ENCODE measurements at places on chromosomes 11 and 22.

- no peak for DNase-seq
Observed at GRCh38 chr11:134949121-134950090, 537.4 kb upstream of the B3GAT1 start.

- DNase-seq = no peak
Observed at GRCh38 chr22:19843857-19844376, 10.8 kb downstream of the GNB1L start.

DNA sequence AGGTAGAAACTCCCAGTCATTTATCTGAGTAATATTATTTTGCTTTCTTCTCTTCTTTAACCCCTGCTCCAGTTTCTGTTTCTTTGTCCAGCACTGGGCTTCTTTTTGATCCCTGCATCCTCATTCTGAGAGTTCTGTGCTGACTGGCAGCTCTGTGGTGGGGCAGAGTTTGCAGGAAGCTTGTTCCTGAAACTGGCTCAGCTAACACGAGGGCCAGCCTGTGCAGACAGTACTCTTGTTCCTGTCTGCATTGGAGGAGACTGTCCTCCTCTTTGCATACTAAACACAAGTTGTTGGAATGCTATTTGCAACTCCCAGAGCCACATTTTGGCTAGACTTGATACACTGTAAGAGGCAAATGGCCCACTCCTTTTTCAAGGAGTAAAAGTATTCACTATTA, 93.1 kb upstream of the HORMAD2 start:
- peak; percentile 67 for DNase-seq

DNA sequence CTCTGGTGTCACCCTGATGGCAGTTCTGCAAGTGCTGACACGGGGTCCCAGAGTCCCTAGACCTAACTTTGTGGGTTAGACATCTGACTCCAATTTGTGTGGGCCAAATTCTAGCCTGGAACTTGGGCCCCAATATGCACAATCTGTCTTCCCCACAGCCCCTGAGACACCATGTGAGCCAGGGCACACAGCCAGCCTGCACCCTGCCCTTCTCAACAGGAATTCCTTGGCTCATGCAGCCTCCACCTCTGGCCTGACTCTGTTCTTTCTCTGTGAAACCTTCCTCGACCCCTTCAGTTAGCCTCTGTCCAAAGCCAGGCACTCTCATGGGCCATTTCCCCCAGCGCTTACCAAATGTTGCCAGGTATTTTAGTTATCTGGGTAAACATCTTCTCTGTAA, 59.1 kb upstream of the POU2AF1 start:
- no peak for DNase-seq

GRCh38 chr22:24706054-24706453, 68.5 kb downstream of the PIWIL3 start:
- DNase-seq = no peak

DNA sequence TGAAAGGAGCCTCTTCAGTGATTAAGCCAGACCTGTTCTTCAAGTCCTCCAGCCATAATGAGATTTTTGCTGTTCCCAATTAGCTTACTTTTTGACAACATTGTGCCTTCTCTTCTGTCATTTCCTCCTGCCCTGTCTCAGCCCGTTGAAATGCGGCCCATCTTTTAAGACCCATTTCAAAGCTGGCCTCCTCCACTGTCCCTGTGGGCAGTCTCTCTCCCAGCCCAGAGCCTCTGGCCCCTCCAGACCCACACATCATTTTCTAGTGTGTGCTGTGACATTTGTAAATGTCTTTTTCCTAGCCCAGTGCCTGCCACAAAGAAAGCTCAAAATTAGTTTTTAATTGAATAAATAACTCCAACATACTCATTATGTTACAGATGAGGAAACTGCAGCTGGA, 70.9 kb downstream of the BUD13 start:
- DNase-seq = no peak

- DNase-seq = no peak
Observed at GRCh38 chr11:2237457-2238238, 32.7 kb downstream of the ASCL2 start.

DNA sequence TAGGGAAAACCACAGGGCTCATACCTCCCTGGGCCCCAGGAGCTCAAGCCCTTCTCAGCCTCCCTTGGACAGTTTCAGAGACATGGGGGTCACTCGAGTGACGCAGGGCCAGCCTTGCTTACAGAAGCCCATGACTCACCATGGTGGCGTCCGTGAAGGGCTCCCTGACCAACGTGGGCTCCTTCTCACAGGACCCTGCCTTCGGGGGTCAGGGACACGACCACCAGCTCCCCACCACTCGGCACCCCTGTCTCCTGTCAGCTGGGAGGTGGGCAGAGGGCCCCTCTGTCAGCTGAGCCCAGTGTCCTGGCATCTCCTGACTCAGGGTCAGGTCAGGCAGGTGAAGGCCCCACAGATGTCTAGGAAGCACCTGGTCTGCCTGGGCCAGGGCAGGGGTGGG, 126.3 kb upstream of the ANO1 start:
- no peak for DNase-seq

DNA sequence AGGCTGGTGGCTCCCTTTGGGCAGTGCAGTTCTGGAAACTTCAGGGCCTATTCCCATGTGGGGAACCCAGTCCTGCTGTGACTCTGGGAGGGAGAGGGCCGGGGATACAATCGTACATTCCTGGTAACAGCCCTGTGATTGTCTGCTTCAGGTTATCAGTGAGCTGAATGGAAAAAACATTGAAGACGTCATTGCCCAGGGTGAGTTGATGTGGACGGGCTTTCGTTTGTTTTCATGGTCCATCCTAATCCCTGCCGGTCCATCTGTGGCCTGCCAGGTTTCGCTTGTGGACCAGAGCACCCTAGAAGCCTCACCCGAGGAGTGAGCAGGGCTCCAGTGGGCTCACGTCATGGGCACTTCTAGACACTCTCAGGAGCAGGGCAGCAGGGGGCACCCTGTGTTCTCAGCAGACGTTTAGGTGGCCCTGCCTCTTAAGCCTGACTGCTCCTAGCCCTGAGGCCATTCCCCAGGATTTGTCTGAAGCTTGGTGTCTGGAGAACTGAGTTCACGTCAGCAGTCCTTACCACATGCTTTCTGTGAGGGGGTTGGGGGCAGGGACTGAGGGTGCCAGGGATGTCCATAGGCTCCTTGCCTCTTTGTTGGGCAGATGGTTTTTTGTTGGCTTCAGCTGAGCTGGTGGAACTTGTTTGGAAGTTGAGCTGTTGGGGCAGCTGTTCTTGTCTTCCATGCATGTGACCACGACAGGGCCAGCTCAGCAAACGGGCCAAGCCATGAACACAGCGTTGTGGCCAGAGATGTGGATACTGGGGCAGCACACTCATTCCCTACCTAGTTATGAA, 1.9 kb downstream of the RPLP2 start:
- DNase-seq = no peak

- DNase-seq = no peak
Observed at GRCh38 chr22:33726294-33726734, 194.0 kb downstream of the LARGE1 start.

DNA sequence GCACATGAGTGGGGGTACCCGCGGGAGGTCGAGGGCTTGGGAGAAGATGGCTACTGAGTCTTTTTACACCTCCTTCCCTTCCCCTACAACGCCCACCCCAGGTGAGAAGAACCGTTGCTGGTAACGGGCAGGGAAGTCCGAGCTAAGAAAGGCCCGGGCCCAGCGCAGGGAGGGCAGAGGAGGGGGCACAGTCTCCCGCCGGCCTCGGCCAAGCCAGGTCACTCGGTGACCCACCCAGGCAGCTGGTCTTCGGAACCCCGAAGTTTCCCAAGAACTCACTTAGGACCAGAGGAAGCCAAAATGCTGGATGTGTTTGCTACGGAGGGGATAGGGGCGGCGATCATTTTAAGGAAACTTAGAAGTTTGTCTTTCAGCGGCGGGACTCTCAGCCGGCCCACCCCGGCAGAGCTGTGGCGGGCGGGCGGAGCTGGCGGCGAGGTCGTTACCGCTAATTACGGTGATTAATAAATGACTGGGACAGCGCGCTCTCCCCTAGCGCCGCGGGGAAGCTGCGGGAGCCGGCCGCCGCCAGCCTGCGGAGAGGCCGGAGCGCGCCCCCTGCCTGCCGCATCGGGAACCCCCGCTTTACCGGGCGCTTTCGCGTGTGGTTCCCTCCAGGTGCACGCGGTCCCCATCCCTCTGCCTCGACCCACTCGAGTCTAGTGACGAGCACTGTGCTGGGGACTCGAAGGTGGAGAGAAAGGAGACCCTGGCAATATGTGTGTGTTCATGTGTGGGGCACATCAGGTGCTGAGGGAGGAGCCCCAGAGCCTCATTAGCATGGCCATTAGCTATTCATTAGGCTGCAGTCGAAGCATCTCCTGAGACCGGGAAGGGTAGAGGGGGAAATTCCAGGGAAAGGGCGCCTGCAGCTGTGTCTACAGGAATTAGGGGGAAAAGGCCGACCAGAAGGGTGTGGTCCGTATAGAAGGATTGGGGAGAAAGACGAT, 945 bp downstream of the ROBO3 start:
- peak; percentile 70 for DNase-seq

- peak; percentile 83 for DNase-seq
Observed at GRCh38 chr22:31616315-31616980, 45.6 kb downstream of the PISD start.

DNA sequence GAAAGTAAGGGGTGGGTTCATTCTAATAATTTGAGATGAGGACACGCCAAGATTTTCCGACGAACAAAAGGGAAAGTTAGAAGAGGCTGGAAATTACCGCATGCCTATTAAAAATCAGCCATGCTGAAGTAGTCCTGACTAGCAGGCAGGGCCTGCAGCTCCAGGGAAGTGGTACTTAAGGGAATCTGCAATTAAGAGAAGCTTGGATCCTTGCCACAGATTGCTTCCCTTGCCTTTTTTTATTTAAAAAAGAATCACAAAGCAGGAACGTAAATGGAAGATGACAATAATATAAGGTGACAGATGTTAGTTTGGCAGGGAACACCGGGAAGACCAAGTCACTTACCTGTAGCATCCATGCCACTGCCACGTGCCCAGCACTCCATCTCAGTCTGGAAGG, 359.3 kb downstream of the CADM1 start:
- no peak for DNase-seq

DNA sequence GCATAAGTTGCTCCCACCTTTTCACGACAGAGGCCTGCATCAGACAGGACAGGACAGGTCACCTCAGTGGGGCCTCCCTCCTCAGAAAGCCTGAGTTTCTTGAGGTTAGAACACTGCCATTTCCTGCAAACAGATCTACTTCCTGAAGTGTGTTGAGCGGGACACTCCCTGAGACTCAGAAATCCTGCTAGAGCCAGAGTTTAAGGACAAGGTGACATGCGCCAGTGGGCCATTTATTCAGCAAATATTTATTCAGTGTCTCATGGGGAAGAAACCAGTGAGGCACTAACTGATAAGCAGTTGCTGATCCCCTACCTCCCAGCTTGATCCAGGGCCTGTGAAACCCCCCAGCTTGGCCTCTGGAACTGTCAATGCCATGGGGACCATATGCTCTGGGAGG, 454.6 kb downstream of the SOX6 start:
- DNase-seq = no peak

DNA sequence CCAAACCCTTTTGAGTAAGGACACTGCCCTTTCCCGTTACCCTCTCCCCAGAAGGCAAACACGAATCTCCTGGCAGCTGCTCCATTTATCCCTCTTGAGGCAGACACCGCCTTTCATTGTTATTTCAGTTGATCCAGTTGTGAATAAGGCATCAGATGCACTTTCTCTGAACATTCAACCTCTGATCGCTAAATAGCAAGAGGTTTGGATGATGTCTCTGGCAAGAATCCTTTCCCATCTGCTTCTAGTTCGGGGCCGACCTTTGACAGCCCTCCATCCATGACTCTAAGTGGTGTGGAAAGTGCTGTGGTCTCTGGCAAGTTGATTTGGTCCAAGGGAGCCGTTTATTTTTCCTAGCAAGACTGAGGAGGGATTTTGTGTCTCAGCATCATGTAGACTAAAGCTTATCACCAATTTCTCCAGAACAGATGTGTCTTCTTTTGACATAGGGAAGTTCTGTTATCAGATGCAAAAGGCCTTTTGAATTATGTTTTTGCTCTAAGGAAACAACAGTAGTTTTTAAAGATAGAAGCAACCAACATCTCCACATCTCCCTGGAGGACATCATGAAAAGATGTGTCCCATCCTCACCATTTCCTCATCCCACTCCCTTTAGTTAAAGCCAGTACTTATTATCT, 123.6 kb downstream of the CCDC34 start:
- no peak for DNase-seq

GRCh38 chr11:70608568-70609470, 210.5 kb downstream of the CTTN start:
- DNase-seq = no peak

DNA sequence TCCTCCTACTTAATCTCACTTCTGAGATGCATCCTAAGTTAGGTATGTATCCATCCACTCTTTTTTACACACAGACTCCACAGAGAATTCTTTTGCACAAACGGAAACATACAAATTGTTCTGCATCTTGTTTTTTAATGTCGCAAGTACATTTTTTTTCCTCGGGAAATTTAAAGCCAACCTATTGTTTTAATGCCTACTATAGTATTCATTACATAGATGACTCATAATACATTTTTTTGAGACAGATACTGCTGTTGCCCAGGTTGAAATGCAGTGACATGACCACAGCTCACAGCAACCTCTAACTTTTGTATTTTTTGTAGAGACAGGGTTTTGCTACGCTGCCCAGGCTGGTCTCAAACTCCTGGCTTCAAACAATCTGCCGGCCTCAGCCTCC, 90.8 kb upstream of the TMEM45B start:
- no peak for DNase-seq

DNA sequence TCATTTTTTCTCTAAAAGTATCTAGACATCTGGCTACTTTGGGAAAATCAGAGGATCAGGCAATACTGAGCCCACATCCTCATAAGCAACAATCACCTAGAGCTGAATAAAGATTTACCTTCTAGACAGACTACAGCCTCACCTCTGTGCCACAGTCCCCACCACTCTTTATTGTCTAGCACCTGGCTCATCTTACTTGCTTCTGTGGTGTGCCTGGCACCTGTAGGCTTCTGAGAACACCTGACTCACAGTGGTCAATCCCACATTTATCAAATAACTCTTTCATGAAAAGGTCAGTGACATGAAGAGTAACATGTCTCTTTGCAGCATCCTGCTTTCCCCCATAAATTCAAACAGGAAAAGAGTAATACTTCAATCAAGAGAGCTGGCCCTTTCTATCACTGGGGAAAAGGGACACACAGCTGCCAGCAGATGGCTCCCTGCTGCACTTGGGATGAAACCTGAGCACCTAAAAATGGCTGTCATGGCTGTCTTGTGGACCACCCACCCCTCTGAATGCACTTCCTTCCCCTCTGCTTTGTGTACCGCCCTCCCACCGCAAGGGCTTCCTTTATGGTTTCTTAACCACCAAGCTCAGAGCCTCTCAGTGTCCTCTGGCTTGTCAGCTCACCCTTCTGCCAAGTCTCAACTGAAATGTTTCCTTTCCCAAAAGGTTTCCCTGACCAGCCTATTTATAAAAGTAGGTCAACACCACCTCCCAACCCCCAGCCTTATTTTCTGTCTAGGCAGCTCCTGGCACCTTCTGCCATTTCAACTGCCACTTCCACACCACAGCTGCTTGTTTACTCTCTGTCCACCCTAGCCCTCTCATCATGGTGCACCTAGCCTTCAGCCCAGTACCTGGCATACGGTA, 9.3 kb downstream of the TFIP11 start:
- DNase-seq = peak; percentile 60

Data from suppressor macrophage (primary cell).